ENCODE measurements at places on chromosomes 12 and 14.

- DNase-seq: no peak
These were observed 34.6 kb downstream of the GLRX5 start for GRCh38 chr14:95569440-95569839.

- no peak for DNase-seq
These were observed 33.7 kb downstream of the P2RX7 start for GRCh38 chr12:121166356-121166755.

GRCh38 chr14:42469637-42470426 is 863.2 kb downstream of the LRFN5 start:
- no peak for DNase-seq

DNA sequence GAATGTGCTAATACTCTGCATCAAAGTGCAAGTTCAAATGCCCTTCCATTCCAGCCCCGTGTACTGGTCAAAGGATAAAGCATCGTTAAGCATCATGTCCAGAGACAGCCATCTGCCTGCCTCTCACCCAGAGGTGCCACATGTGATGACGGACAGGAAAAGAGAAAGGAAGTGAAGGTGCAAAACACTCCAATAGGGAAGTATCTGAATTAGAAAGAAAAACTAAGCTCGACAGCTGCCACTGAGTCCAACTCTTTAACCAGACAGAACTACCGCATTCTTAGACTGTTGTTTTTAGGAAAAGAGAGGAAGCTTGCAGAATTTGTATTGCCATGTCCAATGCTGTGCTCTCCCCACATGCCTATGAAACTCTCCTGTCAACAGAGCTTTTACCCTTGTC is 465.0 kb upstream of the SOX5 start:
- no peak for DNase-seq

DNA sequence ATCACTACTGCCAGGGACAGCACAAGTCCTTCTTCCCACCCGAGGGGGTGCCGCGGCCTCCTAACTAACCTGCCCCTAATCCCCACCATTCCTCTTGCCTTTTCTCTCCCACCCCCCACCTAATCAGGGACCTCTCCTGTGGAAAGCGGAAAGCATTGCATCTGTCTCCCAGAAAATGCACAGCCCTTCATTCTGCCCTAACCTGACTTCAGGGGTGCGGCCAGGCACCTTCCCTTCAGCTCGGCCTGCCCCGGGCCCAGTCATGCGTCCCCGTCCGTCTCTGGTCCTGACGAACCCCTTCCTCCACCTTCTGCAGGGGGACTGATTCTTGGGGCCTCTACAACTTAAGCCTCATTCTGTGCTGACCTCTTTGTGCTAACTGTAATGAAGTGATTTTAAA is 43.9 kb upstream of the TRAF3 start:
- DNase-seq: no peak

GRCh38 chr14:91257328-91258010 is 13.0 kb upstream of the GPR68 start:
- no peak for DNase-seq

DNA sequence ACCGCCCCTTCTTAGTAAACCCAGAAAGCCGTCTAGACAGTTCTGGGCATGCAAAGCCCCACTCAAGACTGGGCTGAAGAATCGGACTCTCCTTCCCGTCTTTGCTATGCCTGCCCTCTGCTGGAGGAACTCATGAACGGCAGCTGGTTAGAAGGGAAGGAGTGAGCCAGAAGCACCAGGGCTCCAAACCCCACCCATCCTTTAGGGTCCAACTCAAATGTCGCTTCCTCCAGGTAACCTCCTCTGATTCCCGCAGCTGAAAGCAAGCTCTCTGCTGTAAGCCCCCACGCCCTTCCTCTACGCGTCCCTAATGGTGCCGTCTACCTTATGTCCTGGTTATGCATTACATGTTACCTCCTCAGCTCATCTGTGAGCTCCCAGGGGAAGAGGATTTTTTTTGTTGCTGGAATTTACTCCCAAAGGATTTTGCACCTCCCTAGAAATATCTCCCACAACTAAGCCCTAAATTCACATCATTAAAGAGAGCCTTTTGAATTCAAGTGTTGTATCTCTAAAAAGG is 59.0 kb upstream of the SCN8A start:
- peak; percentile 64 for DNase-seq

GRCh38 chr14:30131581-30132097 is 204.0 kb upstream of the PRKD1 start:
- DNase-seq: no peak

Measured in SW 1271 (cell line).